ENCODE measurements at places on chromosomes 7 and 10. TPM values are rescaled to one million over a fixed set of nuclear protein-coding genes. Genes with fewer than 3 reads are reported as not detected.

The CACNA2D1 gene
- total RNA-seq: 125 TPM

The POLL gene
- 8.6 TPM for total RNA-seq

The SYT15 gene
- total RNA-seq: 0.06 TPM

The GAD2 gene
- total RNA-seq: not detected

The ASB10 gene
- not detected for total RNA-seq
